ENCODE measurements at places on chromosomes 7 and 10. TPM values are rescaled to one million over a fixed set of nuclear protein-coding genes. Genes with fewer than 3 reads are reported as not detected.

DNA sequence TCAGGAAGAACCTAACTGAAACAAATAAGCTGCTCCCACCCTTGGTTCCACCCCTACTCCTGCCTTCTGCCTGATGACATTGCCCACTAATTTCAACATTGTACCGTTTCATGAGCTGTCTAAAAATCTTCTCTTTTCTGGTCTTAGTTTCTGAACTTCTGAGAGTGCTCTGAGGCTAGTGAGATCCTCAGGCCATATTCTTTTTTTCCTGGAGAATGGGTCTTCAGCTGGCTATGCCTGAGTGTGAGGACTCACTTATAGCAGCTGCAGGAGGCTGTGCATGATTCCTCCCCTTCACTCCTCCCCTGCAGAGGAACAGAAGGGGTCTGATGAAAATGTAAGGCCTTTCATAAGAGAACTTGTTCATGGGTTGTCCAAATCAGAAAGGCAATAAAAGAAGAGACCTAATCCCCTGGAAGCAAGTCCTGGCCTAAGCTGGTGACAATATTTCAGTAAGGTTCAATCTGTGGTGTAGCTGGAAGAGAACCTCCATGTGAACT is 11.1 kb downstream of the HOXA4 start:
- peaks cover 21% of the 10 kb centered on the region for H3K4me1 ChIP-seq
- no peak overlapping the region for H3K27ac ChIP-seq
- no peaks in the 10 kb centered on the region for H3K36me3 ChIP-seq
- no peak overlapping the region for H3K4me3 ChIP-seq
- H3K27me3 ChIP-seq: peaks cover 30% of the 10 kb centered on the region

Gene HABP2
- total RNA-seq: not detected

DNA sequence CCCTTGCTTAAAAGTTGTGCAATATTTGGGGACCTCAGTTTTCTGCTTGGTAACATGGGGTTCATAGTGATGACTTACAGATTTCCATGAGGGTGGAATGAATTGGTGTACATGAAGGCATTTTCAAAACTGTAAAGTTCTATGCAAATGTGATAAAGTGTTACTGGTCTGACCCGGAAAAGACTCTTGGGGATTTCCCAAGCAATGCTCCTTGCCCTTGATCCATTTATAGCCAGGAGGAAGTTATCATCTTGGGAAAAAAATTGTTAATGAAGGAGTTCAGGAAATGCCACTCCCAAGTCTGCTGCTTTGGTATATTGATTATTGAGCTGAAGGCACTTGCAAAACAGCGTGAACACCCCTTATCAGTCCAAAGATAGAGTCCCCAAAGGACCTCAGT is 96.3 kb upstream of the ZPBP start:
- no peaks in the 10 kb centered on the region for H3K27me3 ChIP-seq
- no peak overlapping the region for H3K4me3 ChIP-seq
- no peaks in the 10 kb centered on the region for H3K36me3 ChIP-seq
- H3K27ac ChIP-seq: no peak overlapping the region

DNA sequence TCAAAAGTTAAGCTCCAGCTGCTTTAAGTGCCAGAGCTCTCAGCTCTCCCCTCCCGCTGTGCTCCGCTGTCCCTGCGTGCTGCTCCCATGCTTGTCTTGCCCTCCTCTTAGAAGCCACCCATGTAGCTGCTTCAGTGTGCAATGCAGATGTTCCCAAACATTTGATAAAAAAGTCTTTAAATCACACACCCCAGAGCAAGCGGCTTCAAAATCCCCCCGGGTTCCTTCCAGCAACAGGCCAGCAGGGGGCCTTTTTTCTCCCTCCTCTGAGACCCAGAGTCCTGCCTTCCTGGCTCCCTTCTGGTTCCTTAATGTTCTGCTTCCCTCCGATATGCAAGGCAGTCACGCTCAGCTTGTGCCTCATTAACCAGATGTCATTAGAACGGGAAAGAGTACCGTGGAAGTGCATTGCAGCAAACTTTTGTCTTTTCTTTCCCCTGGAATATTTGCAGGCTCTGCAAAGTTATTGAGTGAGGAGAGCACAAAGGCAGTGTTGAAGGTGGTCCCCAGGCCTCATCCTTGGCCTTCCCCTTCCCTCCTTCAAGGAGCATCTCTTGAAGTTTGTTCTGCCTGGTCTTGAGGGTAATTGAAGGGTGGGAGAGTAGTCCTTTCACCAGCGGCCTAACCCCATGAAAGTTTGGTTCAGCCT is 25.5 kb downstream of the LDB3 start:
- H3K36me3 ChIP-seq: no peaks in the 10 kb centered on the region
- peak; percentile 43 for DNase-seq
- H3K4me3 ChIP-seq: no peak overlapping the region
- peaks cover 3% of the 10 kb centered on the region for H3K27me3 ChIP-seq
- H3K27ac ChIP-seq: no peak overlapping the region

DNA sequence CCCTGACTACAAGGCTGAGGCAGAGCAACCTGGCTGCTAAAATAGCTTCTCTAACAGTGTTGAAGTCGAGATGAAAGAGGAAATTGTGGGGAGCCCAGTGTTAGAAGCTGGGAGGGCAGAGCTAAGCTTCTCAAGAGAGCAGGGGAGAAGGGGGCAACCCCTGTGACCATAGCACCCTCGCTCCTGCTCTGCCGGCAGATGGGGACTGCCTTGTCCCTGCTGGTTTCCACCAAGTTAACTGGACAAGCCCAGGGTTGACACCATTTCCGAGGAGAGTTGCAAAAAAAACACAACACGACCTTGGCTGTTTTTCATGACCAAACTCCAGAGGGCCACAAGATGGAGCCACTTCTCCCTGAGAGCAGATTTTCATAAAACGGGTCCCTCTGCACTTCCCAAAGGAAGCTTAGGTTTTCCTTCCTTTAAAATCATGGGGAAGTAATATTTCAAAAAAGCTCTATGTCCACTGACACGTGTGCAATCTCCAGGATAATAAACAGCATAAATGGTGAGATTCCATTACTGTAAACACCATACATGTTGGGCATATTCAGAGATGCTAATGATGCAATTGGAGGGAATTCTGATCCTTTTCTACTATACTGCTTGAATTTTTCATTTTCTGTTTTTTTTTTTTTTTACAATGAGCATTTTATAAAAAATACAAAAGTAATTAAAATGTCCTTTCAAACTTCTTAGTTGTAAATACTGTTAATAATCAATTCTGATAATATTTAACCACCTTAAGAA is 140.4 kb downstream of the PIP4K2A start:
- H3K4me3 ChIP-seq: no peak overlapping the region
- H3K36me3 ChIP-seq: peaks cover 21% of the 10 kb centered on the region
- 0 out of 2 replicates have a peak, but pooled peaks cover 6% of the 10 kb centered on the region for H3K4me1 ChIP-seq
- no peak overlapping the region for H3K27ac ChIP-seq
- peaks cover 4% of the 10 kb centered on the region for H3K27me3 ChIP-seq

Gene CDK6
- 78.0 TPM for total RNA-seq

- H3K4me1 ChIP-seq: peaks cover 27% of the 10 kb centered on the region
- no peaks in the 10 kb centered on the region for H3K36me3 ChIP-seq
- H3K27ac ChIP-seq: no peak overlapping the region
- 0 out of 2 replicates have a peak, but pooled peaks cover 2% of the 10 kb centered on the region for H3K27me3 ChIP-seq
- DNase-seq: no peak
- H3K4me3 ChIP-seq: no peak overlapping the region
Measured at GRCh38 chr7:33444511-33444910, 315.1 kb downstream of the BBS9 start.

DNA sequence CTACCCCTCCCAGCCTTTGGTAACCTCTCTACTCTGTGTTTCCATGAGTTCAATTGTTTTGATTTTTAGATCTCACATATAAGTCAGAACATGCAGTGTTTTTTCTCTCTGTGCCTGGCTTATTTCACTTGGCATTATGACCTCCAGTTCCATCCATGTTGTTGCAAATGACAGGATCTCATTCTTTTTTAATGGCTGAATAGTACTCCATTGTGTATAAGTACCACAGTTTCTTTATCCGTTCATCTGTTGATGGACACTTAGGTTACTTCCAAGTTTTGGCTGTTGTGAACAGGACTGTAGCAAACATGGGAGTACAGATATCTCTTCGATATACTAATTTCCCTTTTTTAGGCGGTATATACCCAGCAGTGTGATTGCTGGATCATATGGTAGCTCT is 141.6 kb downstream of the LRRC4 start:
- H3K27me3 ChIP-seq: peaks cover 1% of the 10 kb centered on the region
- peaks cover 45% of the 10 kb centered on the region for H3K36me3 ChIP-seq
- no peak overlapping the region for H3K4me3 ChIP-seq
- H3K4me1 ChIP-seq: peaks cover 58% of the 10 kb centered on the region
- no peak overlapping the region for H3K27ac ChIP-seq
- DNase-seq: no peak

- peaks cover 38% of the 10 kb centered on the region for H3K36me3 ChIP-seq
- peaks cover 12% of the 10 kb centered on the region for H3K27me3 ChIP-seq
- peak overlapping the region; percentile 99 for H3K27ac ChIP-seq
- peaks cover 68% of the 10 kb centered on the region for H3K4me1 ChIP-seq
- peak; percentile 92 for DNase-seq
- peak overlapping the region; percentile 85 for H3K4me3 ChIP-seq
Measured at GRCh38 chr10:125083576-125083920, 76.8 kb downstream of the CTBP2 start.

Gene KCP
- total RNA-seq: not detected

DNA sequence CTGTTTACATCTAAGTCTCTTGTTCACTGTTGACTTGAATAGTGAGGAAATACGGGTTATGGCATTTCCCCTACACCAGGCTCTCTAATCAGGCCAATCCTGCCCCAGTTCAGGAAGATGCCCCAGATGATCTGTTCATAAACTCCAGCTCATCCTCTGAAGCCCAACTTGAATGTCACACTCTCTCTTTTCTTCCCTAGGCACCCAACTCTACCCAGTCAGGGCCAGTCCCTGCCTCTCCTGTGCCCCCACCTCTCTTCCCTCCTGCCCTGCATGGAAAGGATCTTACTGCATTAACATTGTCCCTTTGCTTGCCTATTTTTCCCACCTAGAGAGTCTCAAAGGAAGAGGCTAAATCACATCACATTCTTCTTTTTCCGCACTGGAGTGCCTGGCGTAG is 10.6 kb upstream of the TRPV6 start:
- no peaks in the 10 kb centered on the region for H3K4me1 ChIP-seq
- H3K36me3 ChIP-seq: no peaks in the 10 kb centered on the region
- H3K27ac ChIP-seq: no peak overlapping the region
- peaks cover 13% of the 10 kb centered on the region for H3K27me3 ChIP-seq
- no peak overlapping the region for H3K4me3 ChIP-seq

Gene CAV2
- total RNA-seq: 218 TPM

GRCh38 chr7:30511973-30512662 is 7.5 kb upstream of the GGCT start:
- DNase-seq: no peak
- peaks cover 2% of the 10 kb centered on the region for H3K27me3 ChIP-seq
- H3K4me3 ChIP-seq: no peak overlapping the region
- H3K4me1 ChIP-seq: no peaks in the 10 kb centered on the region
- no peak overlapping the region for H3K27ac ChIP-seq

DNA sequence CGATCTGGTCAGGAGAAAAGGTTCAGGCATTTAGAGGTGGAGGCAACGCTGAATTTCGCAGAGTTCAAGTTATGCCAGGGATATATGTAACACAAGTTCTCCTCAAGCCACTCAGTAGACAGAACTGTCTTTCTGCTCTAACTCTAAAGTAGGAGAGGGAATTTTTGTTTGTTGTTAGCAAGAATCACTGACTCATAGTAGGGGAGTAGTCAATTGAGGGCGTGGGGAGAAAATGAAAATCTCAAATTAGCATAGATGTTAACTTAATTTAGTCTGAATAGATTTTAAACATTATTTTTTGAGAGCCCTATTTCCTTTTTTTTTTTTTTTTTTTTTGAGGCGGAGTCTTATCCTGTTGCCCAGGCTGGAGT is 34.6 kb downstream of the PSMC2 start:
- H3K4me3 ChIP-seq: no peak overlapping the region
- peaks cover 6% of the 10 kb centered on the region for H3K4me1 ChIP-seq
- H3K27me3 ChIP-seq: peaks cover 5% of the 10 kb centered on the region

Gene GHRHR
- not detected for total RNA-seq

DNA sequence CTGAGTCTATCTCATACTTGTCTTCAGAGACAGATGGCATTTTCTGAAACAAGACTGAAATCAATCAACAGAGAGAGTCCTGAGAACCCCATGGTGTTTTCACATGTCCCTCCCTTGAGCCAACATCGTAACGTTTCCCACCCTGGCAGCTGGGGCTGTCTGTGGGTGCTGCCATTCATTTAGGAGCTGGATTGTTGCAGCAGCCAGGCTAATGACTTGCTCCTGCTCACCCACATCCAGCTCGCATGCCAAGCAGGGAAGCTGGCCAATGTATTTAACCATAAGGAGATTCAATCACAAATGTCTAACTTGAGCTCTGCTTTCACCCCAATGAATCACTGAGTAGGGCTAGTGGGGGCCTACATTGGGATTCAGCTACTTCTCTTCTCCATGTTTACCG is 146.1 kb downstream of the ADRA2A start:
- no peaks in the 10 kb centered on the region for H3K36me3 ChIP-seq
- peaks cover 1% of the 10 kb centered on the region for H3K27me3 ChIP-seq
- H3K4me1 ChIP-seq: no peaks in the 10 kb centered on the region
- no peak overlapping the region for H3K27ac ChIP-seq
- DNase-seq: no peak

Gene DRGX
- 0.10 TPM for total RNA-seq

GRCh38 chr10:113557424-113557862 is 4.6 kb downstream of the HABP2 start:
- H3K27me3 ChIP-seq: peaks cover 23% of the 10 kb centered on the region
- DNase-seq: no peak
- H3K4me1 ChIP-seq: no peaks in the 10 kb centered on the region
- H3K27ac ChIP-seq: no peak overlapping the region

DNA sequence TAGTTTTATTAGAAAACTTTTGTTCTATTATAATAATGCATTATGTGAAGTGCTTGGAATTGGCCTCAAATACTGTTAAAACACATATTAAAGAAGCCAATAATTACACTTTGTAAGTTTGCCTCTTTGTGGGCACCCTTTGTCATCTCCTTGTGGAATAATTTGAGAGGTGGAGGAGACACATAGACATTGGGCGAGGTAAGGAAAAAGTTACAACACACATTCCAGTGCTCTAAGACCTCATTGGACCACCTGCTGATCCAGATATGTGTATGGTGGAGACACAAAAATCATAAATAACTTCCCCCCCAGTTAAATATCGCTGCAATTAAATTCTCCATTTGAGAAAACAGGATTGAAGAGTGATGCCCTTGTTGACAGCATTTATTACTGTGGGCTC is 511.8 kb downstream of the GFRA1 start:
- H3K4me1 ChIP-seq: peaks cover 6% of the 10 kb centered on the region
- no peaks in the 10 kb centered on the region for H3K36me3 ChIP-seq
- H3K4me3 ChIP-seq: no peak overlapping the region
- no peak for DNase-seq

GRCh38 chr10:71323407-71323806 is 4.3 kb downstream of the SLC29A3 start:
- H3K4me3 ChIP-seq: no peak overlapping the region
- peak; percentile 26 for DNase-seq
- H3K27me3 ChIP-seq: peaks cover 3% of the 10 kb centered on the region
- no peak overlapping the region for H3K27ac ChIP-seq
- no peaks in the 10 kb centered on the region for H3K4me1 ChIP-seq

Gene GOLGA7B
- not detected for total RNA-seq
